Epithelial cell of proximal tubule (primary cell): ENCODE measurements at places on chromosomes 13 and 19.

GRCh38 chr19:32866061-32866460 is 3.5 kb downstream of the SLC7A9 start:
- DNase-seq, result no peak

DNA sequence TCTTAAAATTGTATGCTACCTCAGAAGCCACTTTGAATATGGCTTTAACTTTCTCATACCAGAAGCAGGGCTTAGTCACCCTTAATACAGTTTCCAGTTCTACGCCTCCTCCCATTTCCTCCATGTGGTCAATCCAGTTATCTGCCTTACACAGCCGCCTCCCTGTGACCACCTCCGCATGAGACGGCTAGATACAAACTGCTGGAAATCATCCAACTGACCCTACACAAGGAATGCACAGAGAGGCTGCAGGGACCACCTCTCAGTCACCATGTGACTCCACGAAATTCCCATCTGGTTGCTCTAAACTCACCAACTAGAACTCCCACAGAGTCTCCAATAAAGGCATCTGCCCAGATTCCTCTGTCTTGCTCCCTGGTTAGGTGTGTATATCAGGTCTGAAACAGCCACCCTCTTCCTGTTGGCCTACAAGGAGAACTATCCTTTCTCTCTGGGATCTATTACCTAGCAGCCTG is 6.8 kb downstream of the ZNF564 start:
- DNase-seq, result no peak

- DNase-seq, result no peak
These were observed 152.4 kb upstream of the ATXN8OS start for GRCh38 chr13:69955271-69955670.

GRCh38 chr13:43200736-43201135 is 177.3 kb downstream of the DNAJC15 start:
- DNase-seq, result no peak

DNA sequence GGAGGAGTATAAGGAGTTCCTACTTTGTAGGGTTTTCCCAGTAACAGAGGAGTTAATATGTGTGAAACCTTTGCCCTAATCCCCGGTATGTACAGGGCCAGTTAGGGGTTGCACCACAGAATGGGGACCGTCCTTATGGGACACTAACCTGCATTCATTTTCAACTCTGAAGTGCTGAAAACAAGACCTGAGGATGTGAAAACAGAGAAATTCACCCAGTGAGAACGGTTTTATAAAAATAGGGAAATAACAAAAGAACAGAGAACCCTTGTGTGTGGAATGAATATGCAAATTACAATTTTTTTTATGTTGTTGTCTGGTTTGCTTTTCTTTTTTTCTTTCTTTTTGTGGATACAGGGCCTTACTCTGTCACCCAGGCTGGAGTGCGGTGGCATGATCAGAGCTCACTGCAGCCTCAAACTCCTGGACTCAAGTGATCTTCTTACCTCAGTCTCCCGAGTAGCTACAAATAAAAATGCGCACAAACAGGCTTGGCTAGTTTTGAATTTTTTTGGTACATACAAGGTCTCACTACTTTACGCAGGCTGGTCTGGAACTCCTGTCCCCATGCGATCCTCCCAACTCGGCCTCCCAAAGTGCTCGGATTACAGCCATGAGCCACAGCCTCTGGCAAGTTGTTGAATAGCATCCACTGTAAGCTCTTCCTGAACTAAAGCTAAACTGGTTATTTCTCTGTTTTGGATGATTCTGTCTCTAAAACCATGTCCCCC is 10.6 kb downstream of the CLC start:
- no peak for DNase-seq

GRCh38 chr19:19751846-19752245 is 18.9 kb upstream of the ZNF14 start:
- no peak for DNase-seq

DNA sequence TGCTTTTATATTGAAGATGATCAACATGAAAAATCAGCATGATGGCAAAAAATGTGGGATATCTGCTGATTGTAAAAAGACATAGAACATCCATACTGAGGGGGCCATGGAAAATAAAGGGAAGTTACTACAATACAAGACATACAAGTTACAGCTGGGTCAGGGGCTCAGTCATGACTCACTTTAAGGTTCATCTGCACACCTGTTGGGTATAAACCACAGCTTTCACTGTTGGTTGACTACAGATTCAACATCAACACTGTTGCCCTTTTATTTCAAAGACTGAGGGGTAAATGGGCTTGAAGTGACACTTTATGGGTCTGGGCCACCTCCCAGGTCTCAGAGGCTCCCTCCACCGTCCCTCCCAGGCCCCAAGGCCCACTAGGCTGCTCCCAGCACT is 98.1 kb upstream of the IRS2 start:
- no peak for DNase-seq
